ENCODE measurements at places on chromosomes 6 and 20. TPM values are rescaled to one million over a fixed set of nuclear protein-coding genes. Genes with fewer than 3 reads are reported as not detected.

DNA sequence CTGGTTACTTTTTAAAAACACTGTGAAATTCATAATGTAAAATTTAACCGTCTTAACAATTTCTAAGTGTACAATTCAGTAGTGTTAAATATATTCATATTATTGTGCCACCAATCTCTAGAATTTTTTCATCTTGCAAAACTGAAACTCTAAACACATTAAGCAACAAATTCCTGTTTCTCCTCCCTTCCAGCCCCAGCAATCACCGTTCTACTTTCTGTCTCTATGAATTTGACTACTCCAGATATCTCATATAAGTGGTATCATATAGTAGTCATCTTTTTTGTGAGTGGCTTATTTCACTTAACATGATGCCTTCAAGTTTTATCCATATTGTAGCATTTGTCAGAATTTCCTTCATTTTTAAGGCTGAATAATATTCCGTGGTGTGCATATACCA is 44.7 kb downstream of the RSPH3 start:
- no peak for DNase-seq

- no peak for DNase-seq
Observed at GRCh38 chr6:40819182-40819834, 219.7 kb downstream of the UNC5CL start.

GRCh38 chr6:99590728-99591672 is 15.6 kb upstream of the PRDM13 start:
- no peak for DNase-seq

GRCh38 chr20:35886537-35886936 is 67.8 kb downstream of the SCAND1 start:
- DNase-seq: no peak

Gene OXT
- total RNA-seq: not detected

- DNase-seq: no peak
Observed at GRCh38 chr20:62655282-62656196, 13.2 kb downstream of the SLCO4A1 start.

Gene MAK
- total RNA-seq: 0.07 TPM

DNA sequence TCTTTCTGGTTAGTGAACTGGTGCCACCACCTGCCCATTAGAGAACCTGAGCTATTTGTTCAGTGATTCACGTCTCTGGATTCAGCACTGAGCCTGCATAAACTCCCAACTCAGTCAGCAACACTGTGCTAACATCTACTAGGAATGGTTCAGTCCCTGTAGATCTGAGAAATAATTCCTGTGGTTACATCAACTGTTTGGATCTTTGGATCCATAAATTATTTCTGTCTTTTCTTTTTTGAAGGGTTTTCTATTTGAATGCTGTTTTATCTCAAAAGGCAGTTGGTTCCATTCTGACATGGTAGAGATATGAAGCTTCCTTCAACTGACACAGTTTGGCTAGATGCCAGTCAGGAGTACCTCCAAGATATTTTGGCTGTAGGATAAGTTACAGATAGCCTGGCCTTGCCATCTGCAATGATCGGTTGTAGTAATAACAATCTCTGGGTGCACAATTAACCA is 125.9 kb downstream of the TRMT11 start:
- DNase-seq: no peak

Gene CTAGE9
- not detected for total RNA-seq

DNA sequence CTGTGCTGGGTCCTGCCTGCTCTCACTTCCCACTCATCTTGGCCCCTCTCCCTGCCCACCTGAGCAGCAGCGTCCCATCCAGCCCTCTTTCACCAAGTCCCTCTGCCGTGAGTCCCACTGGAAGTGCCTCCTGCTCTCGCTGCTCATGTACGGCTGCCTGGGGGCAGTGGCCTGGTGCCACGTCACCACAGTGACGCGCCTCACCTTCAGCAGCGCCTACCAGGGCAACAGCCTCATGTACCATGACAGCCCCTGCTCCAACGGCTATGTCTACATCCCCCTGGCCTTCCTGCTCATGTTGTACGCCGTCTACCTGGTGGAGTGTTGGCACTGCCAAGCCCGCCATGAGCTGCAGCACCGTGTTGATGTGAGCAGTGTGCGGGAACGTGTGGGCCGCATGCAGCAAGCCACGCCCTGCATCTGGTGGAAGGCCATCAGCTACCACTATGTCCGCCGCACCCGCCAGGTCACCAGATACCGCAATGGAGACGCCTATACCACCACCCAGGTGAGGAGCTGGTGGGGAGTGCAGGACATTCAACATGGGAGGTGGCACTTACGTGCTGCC is 2.8 kb downstream of the TMEM151B start:
- DNase-seq: no peak

GRCh38 chr6:150312395-150312794 is 56.4 kb upstream of the IYD start:
- no peak for DNase-seq

- no peak for DNase-seq
Observed at GRCh38 chr6:22651731-22652130, 82.4 kb downstream of the HDGFL1 start.

- DNase-seq: no peak
Observed at GRCh38 chr6:24545691-24546090, 50.9 kb downstream of the ALDH5A1 start.

DNA sequence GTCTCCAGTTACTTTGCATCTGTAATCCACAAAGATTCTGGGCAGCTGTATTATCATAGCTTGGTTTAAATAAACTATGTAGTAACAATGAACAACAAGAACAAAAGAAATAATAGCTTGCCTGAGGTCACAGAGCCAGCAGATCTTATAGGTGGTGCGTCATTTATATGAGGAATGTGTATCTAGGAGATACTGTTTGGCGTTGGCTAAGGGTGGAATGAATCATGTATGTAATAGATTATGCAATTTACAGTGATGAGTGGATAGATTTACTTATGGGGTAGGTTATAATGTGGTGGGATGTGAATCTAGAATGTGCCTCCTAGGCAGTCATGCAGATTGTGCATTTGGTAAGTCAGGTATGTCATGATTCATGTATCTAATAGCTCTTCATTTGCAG is 42.8 kb downstream of the HNF4A start:
- no peak for DNase-seq

Gene RIOK1
- total RNA-seq: 39.1 TPM

DNA sequence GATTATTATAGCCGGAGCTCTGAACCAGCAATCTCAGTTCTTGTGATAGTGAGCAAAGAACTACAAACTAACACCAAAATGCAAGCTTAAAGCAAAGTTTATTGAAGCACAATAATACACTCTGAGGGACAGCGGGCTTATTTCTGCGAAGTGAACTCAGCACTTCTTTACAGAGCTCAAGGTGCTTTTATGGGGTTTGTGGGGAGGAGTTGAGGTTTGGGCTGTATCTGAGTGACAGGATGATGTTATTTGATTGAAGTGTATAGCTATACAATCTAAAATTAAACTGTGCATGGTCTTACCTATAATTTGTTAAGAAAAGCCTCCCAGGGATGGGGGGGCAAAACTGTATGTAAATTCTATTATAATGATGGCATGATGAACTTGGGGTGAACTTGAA is 1.0 kb upstream of the HFE start:
- no peak for DNase-seq

Gene ARMH2
- total RNA-seq: 1.3 TPM

Gene C6orf15
- not detected for total RNA-seq

Gene TRIM15
- total RNA-seq: not detected

- peak; percentile 70 for DNase-seq
Observed at GRCh38 chr6:26097268-26097875, 10.1 kb downstream of the HFE start.

DNA sequence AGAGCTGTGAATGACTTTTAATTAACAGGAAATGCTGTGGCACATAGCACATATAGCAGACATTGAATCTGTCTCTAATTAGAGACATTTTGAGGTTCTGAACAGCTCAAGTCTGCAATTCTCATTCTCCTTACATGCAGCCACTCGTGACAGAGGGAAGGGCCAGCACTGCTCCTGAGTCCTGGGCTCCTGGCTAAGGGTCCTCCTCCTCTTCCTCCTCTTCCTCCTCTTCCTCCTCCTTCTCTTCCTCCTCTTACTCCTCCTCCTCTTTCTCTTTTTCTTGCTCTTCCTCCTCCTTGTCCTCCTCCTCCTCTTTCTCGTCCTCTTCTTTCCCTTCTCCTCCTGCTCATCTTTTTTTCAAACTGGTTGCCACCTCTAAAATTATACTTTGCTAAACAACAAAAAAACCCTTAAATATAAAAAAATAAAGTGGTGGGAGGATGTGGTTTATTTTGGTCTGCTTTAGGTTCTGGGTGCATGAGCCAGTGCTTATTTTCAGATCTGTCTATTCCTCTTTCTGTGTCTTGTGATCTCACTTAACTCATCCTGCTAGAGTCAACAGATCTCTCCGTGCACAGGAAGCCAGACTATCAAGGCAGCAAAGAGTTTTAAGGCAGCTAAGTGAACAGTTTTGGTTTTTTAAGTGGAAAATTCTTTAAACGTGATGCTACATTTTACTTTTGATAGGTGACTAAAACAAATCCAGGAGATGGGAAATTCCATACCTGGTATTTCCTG is 159.3 kb downstream of the CD83 start:
- DNase-seq: no peak

DNA sequence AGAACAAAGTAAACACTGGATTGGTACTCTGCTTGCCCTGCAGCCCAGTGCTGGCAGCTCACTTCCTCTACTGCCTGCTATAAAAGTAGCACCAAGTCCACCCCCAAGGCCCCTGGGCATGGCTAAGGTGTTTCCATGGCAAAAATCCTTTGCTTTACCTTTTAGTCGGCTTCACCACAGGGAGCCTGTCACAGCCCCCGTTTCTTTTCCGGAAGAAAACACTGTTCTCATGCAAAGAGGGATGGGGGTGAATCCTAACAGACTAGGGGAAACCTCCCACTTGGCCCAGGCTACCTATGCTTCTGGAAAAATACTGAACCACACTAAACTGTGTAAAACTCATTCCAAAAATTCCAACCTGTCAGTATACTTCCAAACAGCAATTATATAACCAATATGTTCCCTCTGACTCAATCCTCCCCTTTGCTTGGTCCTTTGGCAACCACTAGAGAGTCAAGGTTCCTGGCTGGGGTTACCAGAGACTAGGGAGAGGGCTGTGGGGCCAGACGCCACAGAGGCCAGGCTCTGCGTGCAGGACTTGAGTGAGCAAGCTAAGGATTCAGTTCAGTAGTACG is 16.1 kb downstream of the PPIL1 start:
- no peak for DNase-seq

DNA sequence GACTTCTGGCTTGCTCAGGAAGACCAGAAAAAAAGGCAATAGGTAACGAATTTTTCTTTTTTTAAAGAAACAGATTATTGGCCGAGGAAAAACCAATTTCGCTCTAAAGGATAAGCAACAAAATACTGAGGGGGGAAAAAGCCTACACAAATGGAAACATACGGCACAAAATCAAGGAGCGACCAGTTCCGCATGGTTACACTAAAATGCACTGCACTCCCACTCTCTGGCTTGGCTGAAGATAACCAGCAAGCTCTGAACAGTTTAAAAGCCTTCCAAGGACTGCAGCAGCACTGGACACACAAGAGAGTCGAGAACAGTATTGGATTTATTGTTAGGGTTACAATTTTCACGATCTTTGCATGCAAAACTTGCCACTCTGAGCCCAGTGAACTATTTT is 881 bp upstream of the MAP7 start:
- DNase-seq: no peak

- DNase-seq: no peak
Observed at GRCh38 chr20:32651537-32651936, 22.2 kb downstream of the C20orf203 start.

DNA sequence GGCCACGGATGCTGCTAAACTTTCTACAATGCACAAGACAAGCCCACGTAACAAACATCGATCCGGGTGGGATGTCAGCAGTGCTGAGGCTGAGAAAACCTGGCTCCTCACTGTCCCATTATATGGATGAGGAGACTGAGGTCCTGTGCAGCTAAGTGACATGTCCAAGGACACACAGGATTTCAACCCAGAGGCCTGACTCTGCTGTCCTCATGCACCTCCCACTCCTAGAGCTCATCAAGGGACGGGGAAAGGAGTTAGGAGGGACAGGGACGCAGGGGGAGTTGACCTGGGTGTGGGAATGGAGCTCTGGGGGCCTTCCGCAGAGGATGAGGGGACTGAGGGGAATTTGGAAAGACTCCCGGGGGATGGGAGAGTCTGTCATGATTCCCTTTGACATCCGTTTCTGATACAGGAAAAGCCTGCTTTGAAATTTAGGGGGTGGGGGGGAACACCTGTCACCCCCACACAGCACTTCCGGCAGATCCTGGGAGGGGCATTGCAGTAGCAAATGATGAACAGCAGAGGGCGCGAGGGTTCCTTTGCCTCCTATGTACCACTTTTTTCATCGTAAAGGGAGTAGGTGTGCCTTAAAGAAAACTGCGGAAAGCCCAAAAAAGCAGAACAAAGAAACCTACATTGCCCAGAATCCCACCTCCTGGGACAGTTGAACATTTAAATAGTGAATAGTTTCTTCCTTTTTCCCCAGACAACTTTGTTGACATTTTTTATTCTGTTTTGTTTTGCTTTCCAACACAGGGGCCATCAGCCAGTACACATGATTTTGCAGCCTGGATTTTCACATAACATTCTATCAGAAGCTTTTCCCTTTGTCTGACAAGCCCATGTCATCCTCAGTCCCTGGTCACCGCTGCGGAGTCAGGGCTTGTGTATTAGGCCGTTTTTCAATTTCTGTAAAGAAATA is 48.6 kb downstream of the SLC2A10 start:
- DNase-seq: peak; percentile 69

DNA sequence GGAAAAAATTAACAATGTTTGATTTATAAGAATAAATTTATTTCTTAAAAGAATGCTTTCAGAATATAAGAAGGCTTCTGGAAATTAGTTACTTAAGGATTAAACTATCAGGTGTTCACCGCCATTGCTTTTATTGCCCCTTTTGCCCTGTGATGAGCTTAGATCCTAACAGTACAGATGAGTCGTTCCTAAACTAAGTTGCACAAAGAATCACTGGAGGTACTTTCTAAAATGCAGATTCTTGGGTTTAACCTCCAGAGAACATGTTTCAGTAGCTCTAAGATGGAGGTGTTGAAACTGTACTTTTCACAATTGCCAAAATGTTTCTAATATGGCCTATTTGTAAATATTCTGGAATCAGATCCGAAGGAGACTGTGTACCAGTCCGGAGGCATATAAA is 211.9 kb downstream of the GMDS start:
- no peak for DNase-seq

DNA sequence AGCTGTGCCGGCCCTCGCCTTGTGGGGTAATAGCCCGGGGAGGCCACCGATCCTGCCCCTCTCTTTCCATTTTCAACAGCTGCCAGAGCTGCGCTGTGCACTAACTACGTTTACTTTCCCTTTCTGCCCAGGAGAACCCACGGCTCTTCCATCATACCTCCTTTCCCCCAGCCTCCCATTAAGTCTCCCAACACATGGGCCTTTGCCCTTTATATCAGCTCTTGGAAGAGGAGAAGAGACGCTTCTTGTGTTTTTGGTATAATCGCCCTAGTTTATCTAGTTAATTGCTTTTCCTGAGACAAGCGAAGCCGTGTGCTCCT is 637 bp downstream of the UBR2 start:
- DNase-seq: no peak

DNA sequence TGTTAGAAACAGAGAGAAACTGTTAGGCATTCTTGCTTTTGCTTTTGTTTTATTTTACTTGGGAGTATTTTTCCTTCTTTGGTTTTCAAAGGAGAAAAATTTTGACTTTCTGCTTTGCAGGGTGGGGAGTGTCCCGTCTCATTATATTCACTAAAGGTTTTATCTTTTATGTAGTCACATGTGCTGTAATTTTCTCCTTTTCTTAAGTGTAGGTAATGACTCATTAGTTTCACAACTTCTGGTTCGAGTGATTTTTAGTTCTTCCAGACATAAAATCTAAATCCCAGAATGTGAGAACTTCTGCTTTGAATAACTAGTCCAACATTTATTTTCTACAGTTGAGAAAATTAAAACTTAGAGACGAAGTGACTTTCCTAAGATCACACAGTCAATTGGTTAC is 37.7 kb downstream of the ADGRF1 start:
- no peak for DNase-seq

GRCh38 chr6:57302477-57302876 is 15.0 kb upstream of the PRIM2 start:
- DNase-seq: no peak
